Fibroblast of skin of back (primary cell): ENCODE measurements at places on chromosomes 2 and 18.

DNA sequence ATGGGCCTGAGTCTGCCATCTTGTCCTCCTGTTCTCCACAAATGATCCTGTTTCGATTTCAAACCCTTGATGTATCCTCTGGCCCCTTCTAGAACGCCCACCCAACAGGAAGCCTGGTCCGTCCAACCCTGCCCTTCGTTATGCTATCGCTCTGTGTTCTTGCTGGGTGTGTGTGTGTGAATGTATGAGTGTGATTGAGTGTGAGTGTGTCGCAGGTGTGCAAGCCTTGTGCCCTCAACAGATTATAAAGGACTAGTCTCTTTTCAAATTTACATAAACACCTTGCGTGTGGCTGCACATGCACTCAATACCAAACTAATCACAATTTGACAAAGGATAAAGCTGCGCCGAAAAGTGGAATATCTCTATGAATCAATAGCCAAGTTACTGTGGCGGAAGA is 149.5 kb upstream of the SALL3 start:
- no peak for DNase-seq

GRCh38 chr2:104734937-104735586 is 118.9 kb upstream of the POU3F3 start:
- DNase-seq = no peak

- no peak for DNase-seq
Observed at GRCh38 chr18:63427558-63427957, 5.3 kb upstream of the VPS4B start.

- DNase-seq = no peak
Observed at GRCh38 chr2:30736461-30737325, 70.6 kb downstream of the CAPN13 start.
